ENCODE measurements at places on chromosomes 7 and 10.

DNA sequence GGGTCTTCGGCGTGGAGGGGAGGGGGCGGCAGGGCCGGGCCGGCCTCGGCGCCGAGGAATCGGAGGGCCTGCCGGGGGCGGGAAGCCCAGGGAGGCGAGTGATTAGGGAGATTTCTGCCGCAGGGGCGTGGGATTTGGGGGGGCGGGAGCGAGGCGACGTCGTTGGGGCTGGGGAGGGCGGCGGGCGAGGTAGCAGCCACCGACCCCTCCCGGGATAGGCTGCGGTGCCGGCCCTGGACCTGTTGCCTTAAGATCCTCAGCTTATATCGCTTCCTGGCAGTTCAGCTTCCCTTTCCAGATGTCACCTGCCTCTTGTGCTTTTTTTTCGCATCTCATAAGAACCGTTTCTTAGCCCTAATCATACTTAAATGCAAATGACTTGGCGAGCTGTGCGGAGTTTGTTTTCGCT, 655 bp downstream of the LMTK2 start:
- peak; percentile 29 for DNase-seq

GRCh38 chr10:66350622-66351399, 575.0 kb upstream of the LRRTM3 start:
- no peak for DNase-seq

GRCh38 chr7:121440857-121441503, 44.9 kb upstream of the FAM3C start:
- no peak for DNase-seq

DNA sequence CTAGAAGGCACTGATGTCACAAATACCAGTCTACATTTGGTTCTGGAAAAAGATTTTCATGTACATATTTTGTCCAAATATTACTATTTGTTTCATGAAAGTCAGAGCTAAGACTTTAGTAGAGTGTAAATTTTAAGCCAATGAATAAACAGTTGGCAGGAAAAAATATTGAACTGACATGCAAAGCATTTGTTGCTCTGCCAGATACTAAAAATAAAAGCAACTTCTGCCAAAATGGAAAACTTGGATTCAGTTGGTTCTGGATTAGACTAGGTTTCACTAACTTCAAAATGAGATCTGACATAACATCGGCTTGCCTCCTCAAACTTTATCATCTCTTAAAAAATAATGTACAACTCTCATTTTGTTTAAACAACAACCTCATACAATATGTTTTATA, 34.9 kb downstream of the FAM204A start:
- peak; percentile 9 for DNase-seq

DNA sequence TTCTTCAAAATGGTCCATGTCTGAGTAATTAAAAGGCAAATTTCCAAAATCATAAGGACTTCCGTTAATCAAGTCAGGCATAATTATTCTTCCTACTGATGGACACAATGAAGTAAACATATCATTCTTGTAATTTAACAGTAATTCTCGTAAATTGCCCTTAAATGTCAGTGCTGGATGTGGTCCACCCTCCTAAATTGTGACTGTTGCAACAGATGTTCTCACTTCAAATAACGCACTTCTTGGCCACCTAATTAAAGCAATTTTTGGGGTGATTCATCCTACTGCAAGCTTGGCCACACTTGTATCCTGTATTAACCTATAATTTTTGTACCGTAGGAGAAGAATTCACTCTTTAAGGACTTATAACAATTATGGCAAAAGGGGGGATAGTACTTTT, 1.9 kb downstream of the COL1A2 start:
- DNase-seq: no peak

DNA sequence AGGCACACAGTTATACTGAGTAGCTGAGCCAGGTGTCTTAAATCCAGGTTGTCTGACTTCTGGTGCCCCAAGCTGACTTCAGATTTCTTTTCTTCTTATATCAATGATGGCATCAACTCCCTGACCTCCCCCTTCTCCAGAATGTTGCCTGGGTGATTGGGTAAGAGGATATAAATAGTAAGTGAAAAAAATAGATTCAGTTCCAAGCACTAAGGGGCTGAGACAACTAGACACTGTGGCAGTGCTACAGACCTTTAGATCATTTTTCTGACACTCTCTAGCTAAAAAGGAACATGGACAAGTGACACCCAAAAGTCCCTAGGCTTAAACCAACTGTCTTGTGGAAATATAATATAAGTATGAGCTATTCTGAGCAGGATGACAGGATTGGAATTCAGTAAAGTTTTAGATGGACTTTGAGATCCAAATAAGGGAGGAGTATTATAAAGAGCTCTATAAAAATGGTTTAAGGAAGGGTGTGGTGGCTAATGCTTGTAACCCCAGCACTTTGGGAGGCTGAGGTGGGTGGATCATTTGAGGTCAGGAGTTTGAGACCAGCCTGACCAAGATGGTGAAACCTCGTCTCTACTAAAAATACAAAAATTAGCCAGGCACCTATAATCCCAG, 589.1 kb upstream of the GALNT17 start:
- DNase-seq: no peak

DNA sequence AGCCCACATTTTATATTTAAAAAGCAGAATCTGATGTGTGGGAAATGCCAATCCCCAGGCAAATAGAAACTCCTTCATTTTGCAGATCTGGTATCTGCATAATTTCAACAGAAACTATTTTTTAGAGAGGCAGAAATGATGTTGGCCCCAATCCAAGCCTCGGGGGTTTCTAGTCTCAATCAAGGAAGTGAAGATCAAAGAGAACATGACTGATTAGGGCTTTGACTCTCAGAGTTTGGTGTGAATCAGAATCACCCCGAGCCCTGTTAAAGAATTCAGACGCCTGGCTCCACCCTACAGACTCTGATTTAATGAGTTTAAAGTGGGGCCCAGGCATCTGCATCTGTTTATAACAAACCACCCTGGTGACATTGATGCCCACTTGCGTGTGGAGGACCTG, 36.7 kb upstream of the UBE2H start:
- DNase-seq: no peak

DNA sequence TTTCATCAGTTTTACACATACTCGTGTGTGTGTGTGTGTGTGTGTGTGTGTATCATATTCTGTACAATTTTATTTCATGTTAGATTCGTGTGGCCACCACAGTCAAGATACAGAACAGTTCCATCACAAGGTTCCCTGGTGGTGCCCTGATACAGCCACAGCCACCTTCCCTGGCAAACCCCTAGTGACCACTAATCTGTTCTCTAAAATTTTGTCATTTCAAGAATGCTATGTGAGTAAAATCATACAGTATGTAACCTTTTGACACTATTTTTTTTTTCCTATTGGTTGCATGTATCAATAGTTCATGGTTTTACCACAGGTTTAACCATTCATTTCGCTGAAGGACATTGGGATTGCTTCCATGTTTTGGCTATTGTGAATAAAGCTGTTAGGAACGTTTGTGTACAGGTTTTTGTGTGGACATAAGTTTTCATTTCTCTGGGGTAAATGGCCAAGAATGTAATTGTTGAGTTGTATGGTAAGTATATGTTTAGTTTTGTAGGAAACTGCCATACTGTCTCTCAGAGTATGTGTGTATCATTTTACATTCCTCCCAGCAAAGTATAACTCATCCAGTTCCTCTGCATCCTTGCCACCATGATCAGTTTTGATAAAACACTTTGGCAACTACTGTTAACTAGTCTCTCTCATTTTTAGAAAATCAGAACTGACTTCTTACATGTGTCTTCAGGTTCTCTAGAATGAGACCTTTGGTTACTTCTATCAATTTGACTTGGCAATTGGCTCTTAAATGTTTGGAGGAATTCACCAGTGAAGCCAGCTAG, 20.6 kb downstream of the KLHDC10 start:
- no peak for DNase-seq

- no peak for DNase-seq
Measured at GRCh38 chr7:106346678-106347217, 62.0 kb upstream of the NAMPT start.

- no peak for DNase-seq
Measured at GRCh38 chr10:114181971-114182370, 2.8 kb downstream of the TDRD1 start.

DNA sequence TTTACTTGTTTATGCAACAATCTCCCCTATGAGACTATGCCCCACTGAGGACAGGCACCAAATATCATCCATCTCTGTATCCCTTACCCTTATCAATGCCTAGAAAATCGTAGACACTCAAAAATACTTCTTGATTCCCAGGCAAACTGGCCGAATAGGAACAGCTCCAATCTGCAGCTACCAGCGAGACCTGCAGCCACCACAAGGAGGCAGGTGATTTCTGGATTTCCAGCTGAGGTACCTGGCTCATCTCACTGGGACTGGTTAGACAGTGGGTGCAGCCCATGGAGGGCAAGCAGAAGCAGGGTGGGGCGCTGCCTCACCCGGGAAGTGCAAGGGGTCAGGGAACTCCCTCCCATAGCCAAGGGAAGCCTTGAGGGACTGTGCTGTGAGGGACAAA, 10.8 kb upstream of the PPP1R3C start:
- no peak for DNase-seq

GRCh38 chr7:145875267-145875666, 241.3 kb upstream of the CNTNAP2 start:
- no peak for DNase-seq

GRCh38 chr10:109931163-109931562, 7.9 kb upstream of the XPNPEP1 start:
- DNase-seq: peak; percentile 92

GRCh38 chr7:103855671-103856070, 133.8 kb downstream of the RELN start:
- no peak for DNase-seq

- peak; percentile 15 for DNase-seq
Measured at GRCh38 chr7:23467806-23468525, 2.3 kb downstream of the IGF2BP3 start.

DNA sequence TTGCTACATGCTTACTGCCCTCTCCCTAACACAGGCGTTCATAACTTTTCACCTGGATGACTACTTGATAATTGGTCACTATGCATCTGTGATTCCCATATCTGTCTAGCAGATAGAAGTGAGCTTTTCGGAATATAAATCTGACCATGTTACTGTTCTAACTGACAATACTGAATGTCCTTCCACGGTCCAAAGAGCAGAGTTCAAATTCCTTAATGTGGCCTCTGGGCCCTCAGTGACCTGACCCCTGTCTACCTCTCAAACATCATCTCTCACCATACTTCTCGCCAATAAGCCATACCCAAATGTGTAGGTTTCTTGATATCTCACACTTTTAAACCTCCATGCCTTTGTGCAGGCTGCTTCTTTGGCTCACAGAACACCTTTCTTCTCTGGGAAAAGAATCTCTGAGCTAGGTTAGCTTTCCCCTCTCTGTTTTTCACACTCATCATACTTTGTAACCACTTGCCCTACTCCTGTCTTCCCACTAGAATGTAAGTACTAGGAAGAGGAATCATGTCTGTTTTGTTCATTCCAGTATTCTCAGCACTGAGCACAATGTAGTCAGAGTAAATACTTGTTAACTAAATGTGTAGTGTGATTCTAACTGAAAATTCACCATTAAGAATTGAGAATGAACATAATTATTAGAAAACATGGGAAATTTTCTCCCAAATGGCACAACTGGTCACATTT, 39.2 kb upstream of the LRRC17 start:
- no peak for DNase-seq

DNA sequence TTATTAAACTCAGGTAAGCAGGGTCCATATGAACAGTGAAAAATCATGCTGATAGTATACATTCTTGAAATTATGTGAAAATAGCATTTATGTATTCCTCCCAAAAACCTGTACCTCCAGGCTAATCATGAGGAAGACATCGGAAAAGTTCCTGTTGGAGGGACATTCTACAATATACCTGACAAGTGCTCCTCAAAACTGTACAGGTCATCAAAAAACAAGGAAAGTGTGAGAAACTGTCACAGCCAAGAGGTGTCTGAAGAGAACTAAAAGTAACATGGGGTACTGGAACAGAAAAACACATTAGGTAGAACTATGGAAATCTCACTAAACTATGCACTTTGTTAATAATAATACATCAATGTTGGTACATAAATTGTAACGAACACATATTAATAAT, 326.7 kb downstream of the CRPPA start:
- no peak for DNase-seq

DNA sequence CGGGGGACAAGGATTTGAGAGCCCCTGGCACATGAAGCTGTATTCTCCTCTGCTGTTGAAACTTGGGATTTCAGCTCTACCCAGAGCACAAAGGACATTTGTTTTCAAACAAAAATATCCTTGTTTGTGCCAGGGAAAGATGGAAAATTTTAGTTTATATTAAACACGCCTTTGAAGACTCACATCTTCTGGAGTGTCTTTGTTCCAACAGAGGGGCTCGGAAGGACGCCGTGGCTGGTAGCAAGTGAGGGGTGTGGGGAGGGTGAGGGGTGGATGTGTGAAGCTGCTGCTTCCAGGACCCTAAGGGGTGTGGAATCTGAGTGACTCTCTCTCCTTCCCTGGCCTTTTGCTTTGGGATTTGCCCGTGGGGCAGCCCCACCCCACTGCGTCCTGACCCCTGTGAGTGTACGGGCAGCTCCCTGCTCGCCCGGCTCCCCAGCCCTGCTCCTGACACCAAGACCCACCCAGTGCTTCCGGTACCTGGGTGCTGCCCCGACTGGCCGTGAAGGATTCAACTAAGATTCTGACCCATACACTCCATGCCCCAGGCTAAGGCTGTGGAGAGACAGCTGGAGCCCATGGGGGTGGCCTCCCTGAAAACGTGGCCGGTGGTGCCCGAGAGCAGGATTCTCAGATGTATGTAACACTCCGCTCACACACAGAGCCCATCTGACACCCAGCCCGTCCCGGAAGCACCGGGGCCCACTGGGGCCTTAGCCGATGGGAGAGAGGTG, 59.6 kb downstream of the ZRANB1 start:
- DNase-seq: no peak

DNA sequence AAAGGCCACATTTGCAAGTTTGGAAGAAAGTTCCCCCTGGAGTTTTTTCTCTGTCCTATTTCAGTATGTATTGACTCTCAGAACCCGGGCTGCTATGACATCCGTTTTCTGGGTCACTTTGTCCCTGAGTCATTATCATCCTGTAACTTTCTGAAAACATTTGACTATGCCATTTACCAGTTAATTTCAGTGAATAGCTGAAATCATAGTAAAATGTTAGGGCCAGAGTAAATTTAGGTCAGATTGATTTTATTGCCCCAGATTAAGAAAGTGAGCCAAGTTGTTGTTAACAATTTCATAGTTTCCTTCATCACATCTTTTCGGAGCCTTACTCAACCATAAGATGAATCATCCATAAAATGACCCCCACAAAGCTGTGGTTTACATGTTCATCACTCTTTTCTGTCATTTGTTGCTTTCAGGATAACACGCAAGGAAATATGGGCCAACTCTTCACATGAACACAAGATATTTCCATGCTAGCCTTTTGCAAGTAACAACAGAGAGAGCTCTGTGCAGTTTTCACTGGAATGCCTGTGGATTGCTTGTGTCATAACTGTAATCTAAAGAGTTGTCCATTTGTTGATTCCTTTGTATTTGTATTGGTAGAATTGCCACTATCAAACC, 3.9 kb upstream of the MACC1 start:
- DNase-seq: peak; percentile 3

- DNase-seq: no peak
Measured at GRCh38 chr10:11687357-11687771, 54.8 kb upstream of the ECHDC3 start.

GRCh38 chr7:71133856-71134255, 1.9 kb downstream of the GALNT17 start:
- DNase-seq: no peak

GRCh38 chr7:155998328-155998691, 186.0 kb upstream of the SHH start:
- no peak for DNase-seq
